ENCODE measurements at places on chromosomes 5 and 9.

DNA sequence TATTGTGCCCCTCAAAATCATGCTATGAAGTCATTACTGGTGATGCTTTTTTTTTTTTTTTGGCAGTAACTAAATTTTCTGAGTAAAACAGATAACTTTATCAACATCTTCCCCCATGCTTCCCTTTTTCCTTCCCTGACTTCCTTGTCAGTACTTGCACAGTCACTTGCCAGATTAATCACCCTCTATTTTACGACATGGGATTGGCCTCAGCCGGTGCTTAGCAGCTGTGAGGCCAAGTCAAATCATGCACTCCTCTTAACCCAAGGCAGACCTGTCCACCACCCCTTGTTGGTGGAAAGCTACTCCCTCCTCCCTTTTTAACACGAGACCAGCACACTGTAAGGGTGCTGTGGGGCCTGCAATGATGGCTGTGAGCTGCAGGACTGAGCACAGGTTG, 118.0 kb upstream of the OTULINL start:
- no peak for DNase-seq

DNA sequence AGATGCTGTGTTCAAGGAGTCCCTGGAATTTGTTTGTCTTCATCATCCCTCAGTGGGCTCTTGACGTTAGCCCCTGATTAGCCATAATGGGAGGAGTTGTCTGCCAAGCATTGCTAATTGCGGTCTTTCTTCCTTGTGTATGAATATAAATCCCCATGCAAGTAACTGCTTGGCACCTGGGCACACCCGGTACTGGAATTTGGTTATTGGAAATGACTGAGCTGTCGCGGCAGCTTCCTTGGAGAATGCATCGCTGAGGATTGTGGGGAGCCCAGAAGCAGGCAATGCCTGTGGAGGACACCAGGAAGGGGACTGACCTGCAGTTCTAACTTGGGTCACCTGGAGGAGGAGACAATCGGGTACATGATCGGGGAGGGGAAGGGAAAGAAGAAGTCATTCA, 53.3 kb upstream of the CTSL start:
- DNase-seq = no peak

DNA sequence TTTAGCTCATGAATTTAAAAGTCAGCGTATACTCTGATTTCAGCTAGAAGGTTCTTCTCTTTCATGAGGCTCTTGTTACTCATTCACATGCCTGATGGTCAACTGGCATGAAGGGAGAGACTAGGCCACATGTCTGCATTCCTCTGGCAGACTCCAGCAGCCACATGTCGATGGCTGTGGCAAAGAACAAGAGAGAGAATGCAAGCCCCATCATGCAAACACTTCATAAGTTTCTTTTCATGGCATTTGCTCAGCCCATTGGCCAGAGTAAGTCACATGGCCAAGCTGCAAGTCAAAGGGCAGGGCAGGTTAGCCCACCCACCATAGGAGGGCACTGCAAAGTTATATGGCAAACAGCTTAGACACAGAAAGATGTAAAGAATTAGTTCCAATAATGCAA, 5.4 kb downstream of the KCNV2 start:
- DNase-seq = no peak

DNA sequence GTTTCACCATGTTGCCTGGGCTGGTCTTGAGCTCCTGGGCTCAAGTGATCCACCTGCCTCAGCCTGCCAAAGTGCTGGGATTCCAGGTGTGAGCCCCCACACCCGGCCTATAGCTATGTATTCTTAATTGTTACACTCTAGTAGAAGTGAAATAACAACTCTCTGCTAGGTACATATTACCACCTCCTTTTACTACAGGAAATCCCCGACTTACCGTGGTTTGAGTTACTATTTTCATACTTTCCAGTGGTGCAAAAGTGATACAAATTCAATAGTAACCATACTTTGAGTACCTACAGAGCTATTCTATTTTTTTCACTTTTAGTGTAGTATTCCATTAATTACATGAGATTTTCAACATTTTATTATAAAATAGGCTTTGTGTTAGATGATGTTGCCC, 719 bp downstream of the ARL14EPL start:
- no peak for DNase-seq

- DNase-seq = no peak
Measured at GRCh38 chr5:41629897-41630296, 119.5 kb upstream of the PLCXD3 start.

- DNase-seq = no peak
Measured at GRCh38 chr9:90018688-90019087, 413.9 kb downstream of the GADD45G start.

DNA sequence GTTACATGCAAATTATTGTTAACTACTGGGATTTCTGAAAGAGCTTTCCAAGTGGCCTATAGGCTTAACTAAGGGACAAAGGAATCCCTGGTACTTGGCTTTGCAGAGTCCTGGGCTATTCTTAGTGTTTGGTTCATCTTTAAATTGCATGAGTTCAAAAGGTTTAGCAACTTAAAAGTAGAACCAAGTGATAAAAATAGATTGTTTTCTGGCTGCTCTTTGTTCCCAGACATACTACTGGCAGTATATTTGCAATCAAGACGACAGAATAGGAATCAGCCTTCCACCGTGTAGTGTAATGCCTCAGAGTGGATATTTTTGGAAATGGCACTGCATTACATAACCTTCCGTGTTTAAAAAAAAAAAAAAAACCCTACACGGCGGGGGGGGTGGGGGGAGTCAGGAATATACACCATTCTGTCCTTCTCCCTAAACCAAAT, 1.0 kb downstream of the NREP start:
- DNase-seq = no peak

GRCh38 chr5:80437326-80437725, 29.5 kb downstream of the ZFYVE16 start:
- DNase-seq = no peak

DNA sequence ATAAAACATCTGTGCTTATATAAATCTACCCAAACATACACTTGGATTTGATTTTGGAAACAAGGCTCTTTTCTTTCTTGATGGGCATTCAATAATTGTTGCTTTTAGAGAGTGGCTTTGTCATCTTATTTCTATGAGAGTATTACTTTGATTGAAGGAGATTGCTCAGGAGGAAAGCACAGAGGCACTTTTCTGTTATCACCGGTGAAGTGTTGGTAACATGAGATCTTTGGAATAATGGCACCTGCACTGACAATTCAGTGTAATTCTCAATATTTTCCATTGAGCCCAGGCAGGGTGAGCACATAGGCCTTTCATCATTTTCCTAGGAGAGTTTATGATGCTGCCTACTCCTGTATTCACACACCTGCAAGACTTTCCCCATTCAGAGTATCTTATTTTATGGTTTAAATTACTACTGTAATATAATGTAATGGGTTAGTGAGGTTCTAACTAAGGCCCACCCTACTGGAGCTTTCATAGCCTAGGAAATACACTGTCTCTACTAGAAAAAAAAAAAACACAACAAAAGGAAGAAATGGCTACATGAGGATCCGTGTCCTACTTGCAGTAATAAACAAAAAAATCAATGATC, 244.3 kb downstream of the DENND1A start:
- DNase-seq = no peak

- no peak for DNase-seq
Measured at GRCh38 chr5:73229271-73229670, 56.3 kb downstream of the TMEM174 start.

GRCh38 chr5:117411701-117412100, 837.1 kb upstream of the SEMA6A start:
- no peak for DNase-seq

DNA sequence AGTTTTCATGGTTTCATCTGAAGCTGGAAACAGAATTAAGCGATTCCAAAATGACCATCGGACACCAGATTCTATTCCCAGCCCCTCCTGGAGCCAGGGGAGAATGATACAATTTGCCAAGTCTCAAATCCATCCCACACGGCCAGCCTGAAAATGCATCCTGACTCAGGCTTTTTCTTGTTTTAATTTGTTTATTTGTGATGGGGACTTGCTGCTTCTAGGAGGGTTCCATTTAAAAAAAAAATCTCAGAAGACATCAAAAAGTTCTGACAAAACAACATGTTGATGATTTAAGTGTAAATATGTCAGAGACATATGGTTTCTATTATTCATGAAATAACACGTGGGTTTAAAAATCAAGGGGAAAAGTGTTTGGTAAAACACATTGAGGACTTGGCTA, 173.2 kb downstream of the GAS1 start:
- no peak for DNase-seq

DNA sequence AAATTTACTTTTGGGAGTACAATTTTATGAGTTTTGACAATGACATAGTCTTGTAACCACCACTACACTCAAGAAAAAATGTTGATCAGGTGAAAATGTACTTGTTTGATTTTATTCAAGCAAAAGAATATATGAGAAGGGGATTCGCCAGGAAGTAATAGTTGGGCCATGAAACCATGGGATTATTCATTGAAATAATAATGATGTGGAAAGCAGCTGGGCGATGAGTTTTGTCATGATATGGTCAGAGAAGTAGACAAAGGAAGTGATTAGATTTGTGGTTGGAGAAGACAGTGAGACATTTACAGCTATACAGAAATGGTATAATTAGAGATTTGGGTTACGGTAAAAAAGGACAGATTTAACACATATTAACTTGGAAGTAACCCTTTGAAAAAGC, 11.2 kb downstream of the HMGCR start:
- DNase-seq = no peak

DNA sequence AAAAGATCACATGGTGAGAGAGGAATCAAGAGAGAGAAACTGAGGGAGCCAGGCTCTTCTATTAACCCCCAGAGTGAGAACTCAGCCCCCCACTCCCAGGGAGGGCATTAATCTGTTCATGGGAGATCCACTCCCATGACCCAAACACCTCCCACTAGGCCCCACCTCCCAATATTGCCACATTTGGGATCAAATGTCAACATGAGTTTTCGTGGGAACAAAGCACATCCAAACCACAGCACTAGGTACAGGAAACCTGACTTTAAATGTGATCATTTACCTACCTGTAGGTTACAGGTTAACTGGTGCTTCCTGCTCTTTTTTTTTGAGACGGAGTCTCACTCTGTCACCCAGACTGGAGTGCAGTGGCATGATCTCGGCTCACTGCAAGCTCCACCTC, 16.9 kb downstream of the NNT start:
- no peak for DNase-seq

DNA sequence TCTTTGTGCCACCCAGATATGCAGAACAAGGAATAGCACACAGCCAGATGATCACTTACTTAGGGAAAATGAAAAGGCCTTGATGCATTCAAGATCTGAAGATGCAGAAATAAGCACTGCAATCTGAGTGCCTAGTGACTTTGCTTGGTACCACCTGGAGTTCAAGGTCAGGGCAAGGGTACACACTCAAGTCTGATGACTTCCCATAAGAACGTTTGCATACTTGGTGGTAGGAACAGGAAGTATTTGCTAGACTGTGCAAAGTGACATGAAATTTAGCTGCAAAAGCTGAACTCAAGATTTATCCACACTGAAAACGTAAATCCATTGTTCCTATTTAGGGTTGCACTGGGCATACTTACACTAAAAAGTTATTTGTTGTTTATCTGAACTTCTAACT, 177.1 kb downstream of the PIK3R1 start:
- DNase-seq = no peak

GRCh38 chr5:157269165-157269671, 3.3 kb downstream of the CYFIP2 start:
- DNase-seq = no peak

GRCh38 chr5:173318881-173319620, 9.2 kb downstream of the STC2 start:
- DNase-seq = no peak

DNA sequence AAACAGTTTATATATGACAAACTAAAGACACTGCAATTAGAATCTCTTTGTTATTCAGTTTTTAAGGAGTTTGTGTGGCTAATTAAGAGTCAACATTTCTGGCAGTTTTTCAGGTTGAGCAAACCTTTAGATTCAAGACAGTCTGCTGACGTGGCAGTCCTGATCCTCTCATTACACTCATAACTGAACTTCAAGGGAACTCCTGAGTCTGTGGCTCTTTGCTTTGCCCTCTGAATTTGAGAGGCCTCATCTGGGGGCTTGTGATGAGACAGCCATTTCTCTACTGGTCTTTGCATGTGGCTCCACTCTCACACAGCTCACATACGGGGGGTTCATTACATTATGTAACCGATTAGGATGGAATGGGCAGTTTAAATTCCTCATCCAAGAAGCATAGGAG, 182.9 kb upstream of the MEF2C start:
- no peak for DNase-seq

DNA sequence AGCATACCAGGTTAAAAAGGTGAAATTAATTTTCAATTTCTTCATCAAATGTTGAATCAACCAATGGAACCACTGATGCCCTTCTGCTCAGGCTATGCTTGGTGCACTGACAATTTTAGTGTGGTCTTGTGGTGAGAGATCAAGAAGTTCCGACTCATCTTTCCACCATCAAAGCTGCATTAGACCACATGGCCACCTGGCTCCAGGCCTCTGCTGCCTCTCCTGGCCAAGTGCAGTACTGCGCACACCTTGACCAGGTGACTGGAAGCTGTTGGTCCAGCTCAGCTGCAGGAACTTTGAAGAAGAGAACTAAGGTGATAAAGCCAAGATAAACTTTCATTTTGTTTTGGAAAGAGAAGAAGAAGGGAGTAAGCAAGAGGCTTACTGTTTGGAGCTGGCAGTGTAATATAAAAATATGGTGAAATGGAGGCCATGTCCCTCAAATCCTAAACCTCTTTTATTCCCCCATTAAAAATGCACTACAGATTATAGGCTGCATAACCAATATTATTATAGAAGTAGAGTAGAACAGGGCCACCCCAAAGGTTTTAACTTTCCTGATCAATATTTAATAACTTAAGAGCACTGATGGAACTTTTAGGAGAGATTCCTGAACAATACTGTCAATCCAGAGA, 315.5 kb upstream of the C9orf72 start:
- peak; percentile 10 for DNase-seq

DNA sequence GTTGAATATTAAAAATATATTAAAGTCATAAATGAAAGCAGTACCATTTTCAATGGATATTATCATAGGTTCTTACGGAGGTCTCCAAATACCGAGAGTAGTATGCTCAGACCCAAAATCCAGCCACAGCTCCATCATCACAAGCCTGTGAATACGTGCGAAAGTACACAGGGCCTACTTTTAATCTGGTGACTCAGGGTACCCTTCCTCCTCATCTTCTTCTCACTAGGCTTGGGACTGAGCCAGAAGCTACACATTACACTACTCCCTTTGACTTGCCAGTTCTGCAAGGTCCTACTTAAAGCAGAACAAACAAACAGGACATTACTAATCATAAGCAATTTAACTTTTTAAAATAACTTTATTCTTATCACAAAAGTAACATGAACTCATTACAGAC, 7.6 kb upstream of the RIC1 start:
- DNase-seq = no peak

All from stimulated activated CD4-positive, alpha-beta T cell treated with anti-CD3 and anti-CD28 coated beads, Interleukin-15, amount 100 ng/mL, for 1 hour (primary cell).